H9 (cell line): ENCODE measurements at places on chromosomes 12 and 14.

GRCh38 chr12:46506198-46506597 lies 133.6 kb upstream of the SLC38A2 start:
- no peak for DNase-seq

- no peak for DNase-seq
Measured at GRCh38 chr14:50451854-50452253, 55.2 kb upstream of the CDKL1 start.

GRCh38 chr14:51681411-51681810 lies 29.7 kb downstream of the FRMD6 start:
- no peak for DNase-seq

GRCh38 chr14:55553791-55554190 lies 26.2 kb upstream of the KTN1 start:
- DNase-seq: no peak

GRCh38 chr12:6323340-6323994 lies 13.0 kb downstream of the PLEKHG6 start:
- peak; percentile 93 for DNase-seq

DNA sequence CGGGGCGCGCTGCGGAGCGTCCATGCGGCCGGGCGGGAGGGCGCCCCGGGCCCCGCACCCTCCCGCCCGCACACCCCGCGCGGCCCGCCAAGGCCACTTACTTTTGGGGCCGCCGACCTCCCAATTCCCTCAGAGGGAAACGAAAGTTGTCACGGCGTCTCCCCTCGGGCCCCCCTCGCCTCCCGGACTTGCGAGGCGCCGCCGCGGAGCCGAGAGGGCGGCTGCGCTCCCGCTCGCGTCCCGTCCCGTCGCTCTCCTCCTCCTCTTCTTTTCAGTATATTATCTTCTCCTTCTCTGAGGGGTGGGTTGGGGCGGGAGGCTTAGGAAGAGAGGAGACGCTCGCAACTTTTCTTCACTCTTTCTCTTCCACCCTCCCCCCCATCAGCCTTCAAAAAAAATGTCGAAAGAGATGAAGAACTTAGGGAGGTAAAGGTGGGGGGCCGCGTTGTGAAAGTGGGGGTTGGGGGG lies 613 bp downstream of the DUSP16 start:
- peak; percentile 51 for DNase-seq

- DNase-seq: no peak
Measured at GRCh38 chr14:54853339-54853738, 49.3 kb downstream of the GCH1 start.

DNA sequence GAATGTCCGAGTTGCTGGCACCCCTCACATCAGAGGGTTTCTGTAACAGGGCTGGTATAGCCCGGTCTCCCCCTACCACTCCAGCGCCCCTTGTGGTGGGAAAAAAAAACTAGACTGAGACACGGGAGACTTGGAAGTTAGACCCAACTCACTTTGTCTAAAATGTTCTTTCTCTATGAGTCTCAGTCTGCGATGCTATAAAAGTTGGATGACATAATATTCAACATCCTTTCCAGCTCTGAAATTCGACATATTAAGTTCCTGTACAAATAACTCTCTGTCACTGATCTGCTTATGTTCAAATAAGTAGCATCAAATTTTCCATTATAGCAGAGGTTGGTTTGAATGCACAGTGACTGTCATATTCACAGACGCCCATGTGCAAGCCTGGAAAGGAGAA lies 25.7 kb upstream of the TC2N start:
- peak; percentile 63 for DNase-seq

DNA sequence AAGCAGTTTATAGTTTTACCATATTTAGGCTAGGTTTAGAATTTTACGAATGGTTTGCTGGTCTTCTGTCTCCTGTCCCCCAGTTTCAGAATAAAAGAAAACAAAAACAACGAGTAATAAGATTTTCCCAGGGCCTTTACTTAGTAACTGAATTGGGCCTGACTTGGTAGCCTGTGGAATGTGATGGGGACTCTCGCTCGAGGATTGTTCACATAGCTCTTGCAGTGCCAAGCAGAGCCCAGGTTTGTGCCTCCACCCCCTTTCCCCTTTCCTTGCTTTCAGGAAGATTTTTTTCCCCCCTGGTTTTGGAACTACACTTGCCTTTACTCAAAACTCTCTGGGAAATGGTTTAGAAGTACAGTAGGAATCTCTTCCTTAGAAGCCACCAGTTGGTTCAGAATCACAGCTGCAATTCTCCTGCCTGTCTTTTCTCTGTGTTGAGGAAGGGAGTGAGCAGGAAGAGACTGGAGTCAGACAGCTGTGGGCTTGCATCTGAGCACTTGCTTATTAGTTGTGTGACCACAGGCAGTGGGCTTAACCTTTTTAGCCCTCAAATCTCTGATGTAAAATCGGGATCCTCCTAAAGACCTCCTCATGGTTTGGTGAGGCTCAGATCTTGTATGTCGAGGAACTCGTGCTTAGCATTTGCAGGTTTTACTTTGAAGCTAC lies 501.2 kb downstream of the PCNX1 start:
- DNase-seq: no peak

- peak; percentile 58 for DNase-seq
Measured at GRCh38 chr14:95514131-95515079, 2.0 kb downstream of the SYNE3 start.

GRCh38 chr14:99436247-99437180 lies 44.1 kb downstream of the SETD3 start:
- DNase-seq: no peak

- DNase-seq: no peak
Measured at GRCh38 chr12:70044167-70044566, 199.1 kb upstream of the CNOT2 start.

DNA sequence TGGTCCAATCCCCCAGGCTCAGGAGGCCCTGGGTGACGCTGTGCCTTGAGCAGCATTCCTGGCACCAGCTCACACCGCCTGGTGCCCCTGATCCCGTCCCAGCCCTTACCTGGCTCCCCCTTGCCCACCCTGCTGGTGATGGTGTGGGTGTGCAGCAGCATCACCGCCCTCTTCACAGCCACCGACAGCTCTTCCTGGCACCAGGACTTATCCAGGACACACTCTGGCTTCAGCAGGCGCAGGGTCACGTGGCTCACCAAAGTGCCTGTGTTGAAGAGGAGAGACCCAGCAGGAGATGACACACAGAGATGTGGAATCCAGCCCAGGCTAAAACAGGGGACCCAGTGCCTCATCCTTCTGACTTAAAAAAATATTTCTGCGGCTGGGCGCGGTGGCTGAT lies 36.2 kb downstream of the GCN1 start:
- no peak for DNase-seq

GRCh38 chr12:50882563-50882962 lies 39.8 kb downstream of the TMPRSS12 start:
- DNase-seq: no peak

- DNase-seq: no peak
Measured at GRCh38 chr14:65815127-65815526, 402.6 kb downstream of the FUT8 start.

- no peak for DNase-seq
Measured at GRCh38 chr12:91106283-91106682, 5.0 kb downstream of the LUM start.

DNA sequence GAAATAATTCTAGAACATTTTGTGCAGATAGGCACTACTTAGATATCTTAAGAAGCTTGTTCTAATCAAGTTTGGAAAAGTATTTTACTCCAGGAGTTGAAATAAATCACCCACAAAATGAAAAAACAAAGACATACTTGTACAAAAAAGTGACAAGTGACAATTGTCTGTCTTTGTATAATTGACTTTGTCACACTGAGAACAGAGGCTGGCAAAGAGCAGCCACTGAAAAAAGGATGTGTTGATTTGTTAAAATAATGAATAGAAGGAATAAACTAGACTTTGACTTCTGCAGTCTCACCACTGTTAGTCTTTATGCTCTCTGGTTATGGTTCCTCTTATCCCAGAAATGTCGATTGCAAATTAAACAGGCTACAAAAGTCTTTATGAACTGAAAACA lies 77.6 kb downstream of the PTPRR start:
- DNase-seq: no peak

GRCh38 chr14:91350483-91350812 lies 67.2 kb downstream of the CCDC88C start:
- no peak for DNase-seq

GRCh38 chr14:47833011-47833410 lies 157.6 kb upstream of the MDGA2 start:
- no peak for DNase-seq

GRCh38 chr14:93057586-93058280 lies 58.0 kb downstream of the ITPK1 start:
- DNase-seq: no peak

DNA sequence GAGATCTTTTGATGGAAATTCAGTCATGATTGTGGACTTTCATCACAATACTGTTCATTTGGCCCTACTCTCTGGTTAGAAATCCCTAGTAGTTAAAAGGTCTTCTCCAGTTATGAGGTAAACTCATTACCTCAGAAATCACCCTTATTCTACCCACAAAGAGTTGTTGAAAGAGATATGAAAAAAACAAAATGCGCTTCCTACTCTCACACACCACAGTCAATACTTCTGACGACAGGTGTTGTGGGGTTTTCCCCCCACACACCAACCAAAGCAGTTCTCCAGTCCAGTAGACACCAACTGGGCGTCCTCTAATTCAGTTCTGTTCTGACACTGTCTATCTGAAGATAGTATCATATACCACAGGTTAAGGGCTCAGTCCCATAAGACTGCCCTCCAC lies 54.9 kb downstream of the TRMT5 start:
- DNase-seq: no peak
